ENCODE measurements at places on chromosomes 3 and 15.

GRCh38 chr3:89268059-89268458, 160.6 kb downstream of the EPHA3 start:
- DNase-seq: no peak

GRCh38 chr15:73518876-73519733, 76.1 kb downstream of the REC114 start:
- DNase-seq: no peak

GRCh38 chr3:4398120-4398940, 68.7 kb downstream of the SUMF1 start:
- DNase-seq: no peak

- no peak for DNase-seq
These were observed 3.9 kb downstream of the XXYLT1 start for GRCh38 chr3:195267096-195267495.

DNA sequence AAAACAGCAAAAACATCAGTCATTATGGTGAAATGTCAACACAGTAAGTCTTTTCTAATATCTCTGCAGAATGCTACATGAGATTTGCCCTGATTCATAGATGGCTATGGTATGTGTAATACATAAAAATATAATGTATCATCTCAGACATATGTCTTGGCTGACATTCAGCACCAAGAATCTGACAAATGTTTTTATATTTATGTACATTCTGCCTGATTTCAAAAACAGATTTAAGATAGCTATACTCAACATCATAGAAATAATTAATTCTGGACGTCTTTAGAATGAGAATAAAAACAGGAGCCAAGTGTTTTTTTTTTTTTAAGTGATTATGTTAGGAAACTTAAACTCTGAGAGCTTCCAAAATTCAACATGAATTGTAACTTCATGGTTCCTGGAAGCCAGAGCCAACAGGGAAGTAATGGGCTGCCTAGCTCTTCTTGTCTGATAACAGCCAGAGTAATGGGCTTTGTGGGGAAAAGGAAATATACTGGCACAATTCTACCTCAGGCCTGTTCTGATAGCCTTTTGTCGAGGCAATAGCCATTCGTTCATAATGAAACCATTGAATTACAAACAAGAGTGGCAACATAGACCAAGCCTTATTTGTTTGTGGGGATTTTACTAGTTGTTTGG, 184.4 kb downstream of the VGLL4 start:
- no peak for DNase-seq

GRCh38 chr3:19446687-19447086, 298.4 kb downstream of the KCNH8 start:
- DNase-seq: no peak

GRCh38 chr3:12750223-12750622, 8.8 kb downstream of the TMEM40 start:
- DNase-seq: no peak

DNA sequence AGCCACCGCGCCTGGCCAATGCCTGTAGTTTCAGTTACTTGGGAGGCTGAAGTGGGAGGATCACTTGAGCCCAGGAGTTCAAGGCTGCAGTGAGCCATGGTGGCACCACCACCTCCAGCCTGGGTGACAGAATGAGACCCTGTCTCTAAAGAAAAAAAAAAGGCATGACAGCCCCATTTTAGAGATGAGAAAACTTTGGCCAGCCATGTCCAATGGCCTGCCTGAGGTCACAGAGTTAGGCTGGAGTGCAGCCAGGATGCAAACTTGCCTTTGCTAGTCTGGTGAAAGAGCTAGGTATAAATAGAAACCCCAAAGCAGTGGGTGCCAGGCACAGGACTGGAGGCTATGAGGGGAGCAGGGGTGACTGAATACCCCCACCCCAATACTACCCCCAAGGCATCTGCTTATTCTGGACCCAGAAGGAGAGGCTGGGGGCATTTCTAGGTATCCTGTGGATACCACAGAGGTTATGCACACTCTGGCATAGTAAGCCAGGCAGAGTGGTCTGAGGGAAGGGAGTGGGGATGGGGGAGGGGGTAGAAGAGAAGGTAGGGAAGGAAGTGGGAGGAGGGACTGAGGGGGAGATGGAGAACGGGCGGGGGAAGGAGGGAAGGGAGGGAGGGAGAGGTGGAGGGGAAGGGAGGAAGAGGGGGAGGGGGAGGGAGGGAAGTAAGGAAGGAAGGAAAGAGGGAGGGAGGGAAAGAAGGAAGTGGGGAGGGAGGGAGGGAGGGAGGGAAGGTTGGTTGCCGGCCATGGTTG, 16.2 kb upstream of the C15orf39 start:
- DNase-seq: no peak

- no peak for DNase-seq
These were observed 110.6 kb downstream of the CHL1 start for GRCh38 chr3:307182-307581.

GRCh38 chr15:94403331-94403730, 172.0 kb downstream of the MCTP2 start:
- no peak for DNase-seq

DNA sequence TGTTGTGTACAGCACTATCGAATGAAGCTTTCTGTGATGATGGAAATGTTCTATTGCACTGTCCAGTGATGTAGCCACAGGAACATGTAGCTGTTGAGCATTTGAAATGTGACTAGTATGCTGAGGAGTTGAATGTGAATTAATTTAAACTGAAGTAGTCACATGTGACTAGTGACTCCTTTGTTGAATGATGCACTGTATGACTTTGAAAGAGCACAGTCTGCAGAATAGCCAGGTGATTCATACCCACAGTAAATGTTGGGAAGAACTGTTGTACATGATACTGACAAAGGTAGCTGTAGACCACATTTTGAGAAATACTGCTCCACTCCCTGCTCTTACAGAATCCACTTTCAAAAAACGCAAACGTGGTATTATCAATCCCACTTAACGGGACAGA, 34.0 kb upstream of the ACTL6A start:
- no peak for DNase-seq
